ENCODE measurements at places on chromosomes 4 and X. TPM values are rescaled to one million over a fixed set of nuclear protein-coding genes. Genes with fewer than 3 reads are reported as not detected.

The FRMPD4 gene
- total RNA-seq = not detected

The ASMT gene
- total RNA-seq = 0.20 TPM

The H2BW2 gene
- not detected for total RNA-seq

The NUDT10 gene
- total RNA-seq = 0.11 TPM

The LANCL3 gene
- 0.34 TPM for total RNA-seq

The CDKL5 gene
- 0.45 TPM for total RNA-seq

The CDX4 gene
- not detected for total RNA-seq

The UNC5C gene
- not detected for total RNA-seq

The MAGEA11 gene
- total RNA-seq = not detected

The SSX2 gene
- total RNA-seq = not detected

The ADH1C gene
- total RNA-seq = not detected

The OTC gene
- not detected for total RNA-seq

The SLC16A2 gene
- not detected for total RNA-seq

The NOA1 gene
- total RNA-seq = 18.4 TPM

The EMCN gene
- total RNA-seq = not detected

The KCND1 gene
- total RNA-seq = 4.0 TPM

The GUF1 gene
- total RNA-seq = 23.7 TPM

The RTL3 gene
- total RNA-seq = not detected

The GPRASP1 gene
- total RNA-seq = 0.48 TPM

The PTCHD1 gene
- total RNA-seq = not detected

The UGT2B17 gene
- total RNA-seq = not detected

The ZNF732 gene
- not detected for total RNA-seq

The F8A1 gene
- total RNA-seq = 20.3 TPM

The BCOR gene
- 57.1 TPM for total RNA-seq

The MAP3K15 gene
- 0.11 TPM for total RNA-seq

The ARHGAP36 gene
- not detected for total RNA-seq

The DCLK2 gene
- total RNA-seq = 0.27 TPM

The ACSL4 gene
- 59.8 TPM for total RNA-seq

The DMP1 gene
- total RNA-seq = not detected

The KLHL4 gene
- total RNA-seq = not detected
